SK-N-SH (cell line): ENCODE measurements at places on chromosomes 2 and 18. TPM values are rescaled to one million over a fixed set of nuclear protein-coding genes. Genes with fewer than 3 reads are reported as not detected.

VWC2L gene
- polyA plus RNA-seq: not detected in 2 replicates

BOLL gene
- polyA plus RNA-seq: not detected in 2 replicates

ITPRIPL1 gene
- polyA plus RNA-seq: 4.3 and 5.0 TPM in 2 replicates

FNDC4 gene
- polyA plus RNA-seq: 26.5 and 27.0 TPM in 2 replicates

SOX11 gene
- polyA plus RNA-seq: 2.9 and 3.4 TPM in 2 replicates

SCN2A gene
- 5.1 and 7.3 TPM in 2 replicates for polyA plus RNA-seq

CHRND gene
- polyA plus RNA-seq: 0.12 TPM in 1 of 2 replicates, not detected in the other

- no peaks in the 10 kb centered on the region for H3K27me3 ChIP-seq
- no peaks in the 10 kb centered on the region for H3K4me1 ChIP-seq
- DNase-seq: no peak
- H3K4me3 ChIP-seq: no peak overlapping the region
Observed at GRCh38 chr2:168612719-168613118, 156.6 kb downstream of the CERS6 start.

GRCh38 chr2:177234267-177234666 is 21.7 kb downstream of the HNRNPA3 start:
- no peak for DNase-seq
- no peak overlapping the region for H3K4me3 ChIP-seq
- H3K27ac ChIP-seq: no peak overlapping the region
- H3K36me3 ChIP-seq: peaks cover 53% of the 10 kb centered on the region

- no peaks in the 10 kb centered on the region for H3K27me3 ChIP-seq
- H3K4me3 ChIP-seq: no peak overlapping the region
- DNase-seq: no peak
- H3K4me1 ChIP-seq: no peaks in the 10 kb centered on the region
- peak overlapping the region; percentile 96; the same call in 1 of the 2 replicates for H3K27ac ChIP-seq
- H3K36me3 ChIP-seq: no peaks in the 10 kb centered on the region
Observed at GRCh38 chr18:37392648-37393047, 172.9 kb downstream of the CELF4 start.

- DNase-seq: no peak
- no peaks in the 10 kb centered on the region; the same call in 1 of the 2 replicates for H3K4me1 ChIP-seq
- H3K36me3 ChIP-seq: no peaks in the 10 kb centered on the region
- H3K27ac ChIP-seq: no peak overlapping the region
Observed at GRCh38 chr18:36323421-36323820, 25.9 kb downstream of the FHOD3 start.

GRCh38 chr2:223203971-223204929 is 152.3 kb downstream of the KCNE4 start:
- no peaks in the 10 kb centered on the region for H3K27me3 ChIP-seq
- H3K4me3 ChIP-seq: no peak overlapping the region
- peaks cover 13% of the 10 kb centered on the region; the same call in 1 of the 2 replicates for H3K4me1 ChIP-seq
- peak overlapping the region; percentile 43 for H3K27ac ChIP-seq
- no peak for DNase-seq
- H3K36me3 ChIP-seq: no peaks in the 10 kb centered on the region

GRCh38 chr18:43949291-43949690 is 672.0 kb upstream of the SYT4 start:
- no peaks in the 10 kb centered on the region for H3K4me1 ChIP-seq
- H3K27ac ChIP-seq: no peak overlapping the region
- no peak for DNase-seq
- H3K4me3 ChIP-seq: no peak overlapping the region
- H3K36me3 ChIP-seq: no peaks in the 10 kb centered on the region

DNA sequence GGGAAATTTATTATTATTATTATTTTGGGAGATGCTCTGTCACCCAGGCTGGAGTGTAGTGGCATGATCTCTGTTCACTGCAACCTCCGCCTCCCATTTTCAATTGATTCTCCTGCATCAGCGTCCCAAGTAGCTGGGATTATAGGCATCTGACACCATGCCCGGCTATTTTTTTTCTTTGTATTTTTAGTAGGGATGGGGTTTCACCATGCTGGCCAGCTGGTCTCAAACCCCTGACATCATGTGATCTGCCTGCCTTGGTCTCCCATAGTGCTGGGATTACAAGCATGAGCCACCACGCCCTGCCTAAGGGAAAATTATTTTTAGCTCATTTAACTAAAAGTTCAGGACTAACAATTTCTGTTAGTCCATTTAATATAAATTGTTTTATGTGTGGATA is 109.2 kb upstream of the SESTD1 start:
- H3K27ac ChIP-seq: no peak overlapping the region
- no peak overlapping the region for H3K4me3 ChIP-seq
- no peak for DNase-seq

- H3K4me1 ChIP-seq: no peaks in the 10 kb centered on the region
- no peak for DNase-seq
- no peak overlapping the region for H3K27ac ChIP-seq
- H3K36me3 ChIP-seq: peaks cover 50% of the 10 kb centered on the region
Observed at GRCh38 chr2:61111708-61112107, 46.0 kb downstream of the SANBR start.

- no peak for DNase-seq
- no peaks in the 10 kb centered on the region for H3K4me1 ChIP-seq
- H3K36me3 ChIP-seq: no peaks in the 10 kb centered on the region
- no peak overlapping the region for H3K27ac ChIP-seq
Observed at GRCh38 chr2:107281637-107282036, 395.7 kb upstream of the ST6GAL2 start.

GRCh38 chr18:48629730-48630324 is 91.0 kb downstream of the CTIF start:
- H3K27me3 ChIP-seq: no peaks in the 10 kb centered on the region
- peak overlapping the region; percentile 64; the same call in 1 of the 2 replicates for H3K27ac ChIP-seq
- DNase-seq: peak; percentile 41
- H3K36me3 ChIP-seq: peaks cover 12% of the 10 kb centered on the region; the same call in 1 of the 2 replicates
- no peak overlapping the region for H3K4me3 ChIP-seq

DNA sequence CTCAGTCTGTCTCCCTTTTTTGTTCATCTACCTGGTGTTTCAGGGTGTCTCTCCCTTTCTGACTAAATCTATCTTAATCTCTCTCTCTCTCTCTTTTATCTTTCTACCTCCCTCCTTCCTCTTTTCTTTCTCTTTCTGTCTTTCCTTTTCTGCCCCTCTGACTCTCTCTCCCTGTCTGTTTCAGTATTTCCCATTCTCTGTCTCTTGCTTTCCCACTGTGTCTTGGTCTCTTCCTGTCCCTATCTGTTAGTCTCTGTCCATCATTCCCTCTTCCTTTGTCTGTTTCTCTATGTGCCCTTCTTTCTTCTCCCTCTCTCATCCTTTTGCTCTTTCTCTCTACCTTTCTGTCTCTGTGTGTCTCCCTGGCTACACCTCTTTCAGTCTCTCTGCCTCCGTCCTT is 56.7 kb downstream of the R3HDM1 start:
- H3K4me1 ChIP-seq: 0 out of 2 replicates have a peak, but pooled peaks cover 3% of the 10 kb centered on the region
- H3K27ac ChIP-seq: no peak overlapping the region
- no peak for DNase-seq
- peaks cover 3% of the 10 kb centered on the region; the same call in 1 of the 2 replicates for H3K36me3 ChIP-seq
- H3K27me3 ChIP-seq: no peaks in the 10 kb centered on the region

- H3K27me3 ChIP-seq: no peaks in the 10 kb centered on the region
- H3K4me3 ChIP-seq: no peak overlapping the region
- peak overlapping the region; percentile 90 for H3K27ac ChIP-seq
- peaks cover 4% of the 10 kb centered on the region for H3K4me1 ChIP-seq
- no peak for DNase-seq
Observed at GRCh38 chr18:54794823-54795222, 33.5 kb upstream of the RAB27B start.

GRCh38 chr2:26534098-26534864 is 56.4 kb upstream of the OTOF start:
- DNase-seq: no peak
- no peaks in the 10 kb centered on the region for H3K36me3 ChIP-seq
- H3K27me3 ChIP-seq: no peaks in the 10 kb centered on the region
- no peak overlapping the region for H3K4me3 ChIP-seq

- H3K36me3 ChIP-seq: peaks cover 2% of the 10 kb centered on the region; the same call in 1 of the 2 replicates
- DNase-seq: no peak
- H3K27ac ChIP-seq: no peak overlapping the region
- H3K4me1 ChIP-seq: no peaks in the 10 kb centered on the region
Observed at GRCh38 chr2:232341061-232341738, 37.4 kb upstream of the ALPP start.

DNA sequence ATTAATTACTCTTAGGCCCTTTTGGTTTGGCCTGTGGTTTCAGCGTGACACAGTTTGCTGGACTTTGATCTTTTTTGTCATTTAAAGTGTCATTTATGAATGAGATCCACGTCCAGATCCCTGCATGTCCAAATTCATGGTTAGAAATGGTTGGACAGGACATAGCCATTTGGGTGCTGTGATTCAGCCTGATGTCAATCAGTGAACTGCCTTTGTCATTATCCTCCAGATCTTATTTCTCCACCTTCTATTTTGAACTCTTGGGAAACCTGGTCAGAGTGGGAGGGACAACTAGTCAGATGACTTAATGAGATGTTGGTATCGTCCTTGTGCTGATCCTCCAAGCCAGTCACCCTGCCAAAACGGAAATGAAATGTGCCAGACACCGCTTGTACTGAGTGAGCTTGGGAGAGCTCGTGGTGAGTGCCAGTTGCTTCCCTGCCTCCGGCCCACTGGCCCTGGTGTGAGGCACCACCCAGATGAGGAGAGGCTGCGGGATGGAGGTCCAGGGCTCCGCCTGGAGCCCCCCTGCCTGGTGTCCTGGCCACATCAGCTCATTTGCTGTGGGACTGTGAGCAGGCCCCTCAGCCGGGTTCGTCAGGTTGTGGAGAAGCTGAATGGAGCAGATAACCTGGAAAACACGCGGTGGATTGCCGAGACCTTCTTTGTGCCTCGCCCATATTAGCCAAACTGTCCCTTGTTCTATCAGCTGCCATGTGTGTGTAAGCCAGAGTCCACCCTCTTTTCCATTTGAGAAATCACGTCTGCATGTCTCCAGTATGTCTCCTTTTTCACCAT is 70.1 kb downstream of the DGKD start:
- no peak overlapping the region for H3K27ac ChIP-seq
- H3K4me1 ChIP-seq: peaks cover 11% of the 10 kb centered on the region
- no peaks in the 10 kb centered on the region for H3K27me3 ChIP-seq
- H3K4me3 ChIP-seq: no peak overlapping the region
- no peaks in the 10 kb centered on the region for H3K36me3 ChIP-seq

- no peak overlapping the region for H3K4me3 ChIP-seq
- H3K4me1 ChIP-seq: no peaks in the 10 kb centered on the region
- H3K27me3 ChIP-seq: no peaks in the 10 kb centered on the region
Observed at GRCh38 chr2:217610401-217610814, 392.4 kb downstream of the TNS1 start.

DNA sequence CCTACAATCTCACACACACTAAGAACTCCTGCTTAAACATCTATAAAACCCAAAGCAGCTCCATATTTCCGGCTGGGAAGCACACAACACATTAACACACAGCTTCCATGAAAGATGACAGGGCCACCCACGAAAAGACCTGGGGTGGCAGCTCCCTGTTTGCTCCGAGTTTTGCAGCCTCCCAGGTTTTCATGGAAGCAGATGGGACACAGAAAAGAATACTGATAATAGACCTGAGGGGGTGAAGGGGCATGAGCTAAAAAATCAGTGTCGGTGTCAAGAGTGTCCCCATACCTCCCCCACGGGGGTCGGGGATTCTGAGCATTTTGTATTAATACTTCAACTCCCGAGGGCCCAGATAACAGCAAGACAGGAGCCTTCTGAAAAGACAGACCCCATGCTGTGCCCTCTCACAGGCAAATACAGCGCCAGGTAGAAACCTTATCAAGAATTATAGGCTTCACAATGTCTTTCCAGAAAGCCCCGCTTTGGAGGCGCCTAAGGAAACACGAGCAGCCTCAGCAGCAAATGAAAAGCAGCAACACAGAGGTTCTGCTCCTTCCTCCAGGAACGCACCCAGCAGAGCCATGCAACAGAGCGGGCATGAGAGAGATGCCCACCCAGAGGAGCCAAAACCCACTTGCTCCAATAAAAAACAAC is 50.5 kb downstream of the ZNF516 start:
- no peak overlapping the region; the same call in 1 of the 2 replicates for H3K27ac ChIP-seq
- H3K4me3 ChIP-seq: no peak overlapping the region
- H3K4me1 ChIP-seq: peaks cover 14% of the 10 kb centered on the region; the same call in 1 of the 2 replicates
- no peaks in the 10 kb centered on the region for H3K36me3 ChIP-seq

DNA sequence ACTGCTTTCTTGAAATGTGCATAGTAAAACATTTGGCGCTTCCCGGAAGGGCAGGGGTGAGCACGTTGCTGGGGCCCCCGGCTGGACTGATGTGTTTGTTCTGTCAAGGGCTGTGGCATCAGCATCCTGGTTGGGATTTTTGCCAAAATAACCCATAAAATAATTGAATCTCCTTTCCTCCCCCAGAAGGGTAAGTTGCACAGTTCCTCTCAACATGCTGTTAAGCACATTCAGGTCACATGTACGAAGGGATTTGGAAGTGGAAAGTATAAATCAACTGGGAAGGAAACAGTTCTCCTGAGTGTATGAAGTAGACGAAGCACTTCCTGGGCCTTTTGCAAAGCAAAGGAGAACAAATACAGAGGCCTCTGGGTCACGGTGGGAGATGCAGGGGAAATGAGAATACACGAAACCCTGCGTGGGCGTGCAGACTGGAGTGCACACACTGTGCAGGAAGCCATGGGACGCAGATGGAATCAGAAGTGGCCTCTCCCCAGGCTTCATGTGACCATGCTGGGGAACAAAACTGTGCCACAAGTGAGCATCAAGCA is 183.9 kb downstream of the LPIN1 start:
- H3K4me1 ChIP-seq: no peaks in the 10 kb centered on the region
- no peaks in the 10 kb centered on the region for H3K27me3 ChIP-seq
- peak; percentile 32 for DNase-seq
- no peak overlapping the region for H3K4me3 ChIP-seq
- H3K27ac ChIP-seq: no peak overlapping the region

GRCh38 chr2:165536851-165537499 is 67.5 kb downstream of the CSRNP3 start:
- H3K27me3 ChIP-seq: no peaks in the 10 kb centered on the region
- H3K4me1 ChIP-seq: peaks cover 3% of the 10 kb centered on the region
- H3K4me3 ChIP-seq: no peak overlapping the region
- H3K36me3 ChIP-seq: no peaks in the 10 kb centered on the region
- no peak overlapping the region for H3K27ac ChIP-seq

DNA sequence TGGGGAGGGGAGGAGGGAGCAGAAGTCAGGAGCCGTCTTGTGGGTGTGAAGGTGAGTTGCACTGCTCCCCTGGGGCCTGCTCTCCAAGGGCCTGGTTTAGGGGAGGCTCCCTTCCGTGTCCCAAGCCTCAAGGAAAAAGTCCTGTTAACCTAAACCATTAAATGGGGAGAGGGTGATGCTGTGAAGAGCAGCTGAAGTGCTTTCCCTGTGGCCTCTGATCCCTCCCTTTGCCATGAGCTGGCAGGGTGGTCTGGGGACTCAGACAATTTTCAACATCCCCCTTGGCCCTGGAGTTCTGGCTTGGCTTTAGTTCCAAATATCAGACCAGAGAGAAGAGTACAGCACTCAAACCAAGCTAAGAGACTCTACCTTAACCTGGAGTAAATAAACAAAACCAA is 692 bp upstream of the POMC start:
- no peak overlapping the region for H3K4me3 ChIP-seq
- peak; percentile 41 for DNase-seq
- H3K4me1 ChIP-seq: peaks cover 8% of the 10 kb centered on the region; the same call in 1 of the 2 replicates
- H3K27ac ChIP-seq: no peak overlapping the region
- H3K27me3 ChIP-seq: peaks cover 37% of the 10 kb centered on the region
- no peaks in the 10 kb centered on the region for H3K36me3 ChIP-seq
